ENCODE measurements at places on chromosomes 3 and 15.

DNA sequence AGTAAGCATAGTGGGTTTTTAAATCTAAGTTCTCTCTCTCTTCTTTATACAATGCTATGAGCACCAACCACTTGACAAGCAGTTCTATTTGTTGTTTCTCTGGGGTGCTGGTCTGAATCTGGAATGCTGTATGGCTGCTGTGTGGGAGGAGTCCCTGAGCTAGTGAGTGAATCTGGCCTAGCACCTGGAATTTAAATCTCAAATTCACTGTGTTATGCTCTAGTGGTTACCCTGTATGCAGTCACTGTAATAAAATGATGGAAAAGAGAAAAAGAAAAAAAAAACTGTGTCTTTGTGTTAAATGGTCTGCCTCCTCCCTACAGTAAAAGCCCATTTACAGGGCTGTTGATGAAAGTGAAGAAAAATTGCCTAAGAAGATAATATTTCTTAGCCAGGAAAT lies 155.0 kb downstream of the ATP8B4 start:
- no peak for DNase-seq

DNA sequence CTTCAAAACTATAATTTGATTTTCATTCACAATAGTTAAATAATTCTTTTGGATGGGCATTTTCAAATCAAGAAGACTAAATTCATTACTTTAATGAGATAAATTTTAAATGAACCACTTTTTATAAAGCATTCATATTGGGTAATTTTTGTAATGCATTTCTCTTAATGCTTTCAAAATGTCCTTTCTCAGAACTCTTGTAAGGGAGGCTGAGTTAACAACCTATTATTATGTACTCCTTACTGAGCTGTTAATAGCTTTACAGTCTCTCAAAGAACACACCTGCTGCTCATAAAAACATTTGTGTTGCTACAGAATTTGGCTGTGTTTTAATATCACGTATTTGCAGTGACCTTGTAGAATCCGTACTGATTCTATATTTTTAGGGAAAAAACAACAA lies 334.0 kb upstream of the ARL6 start:
- DNase-seq: peak; percentile 83

- DNase-seq: no peak
These were observed 82.7 kb downstream of the SLC25A26 start for GRCh38 chr3:66303491-66303901.

DNA sequence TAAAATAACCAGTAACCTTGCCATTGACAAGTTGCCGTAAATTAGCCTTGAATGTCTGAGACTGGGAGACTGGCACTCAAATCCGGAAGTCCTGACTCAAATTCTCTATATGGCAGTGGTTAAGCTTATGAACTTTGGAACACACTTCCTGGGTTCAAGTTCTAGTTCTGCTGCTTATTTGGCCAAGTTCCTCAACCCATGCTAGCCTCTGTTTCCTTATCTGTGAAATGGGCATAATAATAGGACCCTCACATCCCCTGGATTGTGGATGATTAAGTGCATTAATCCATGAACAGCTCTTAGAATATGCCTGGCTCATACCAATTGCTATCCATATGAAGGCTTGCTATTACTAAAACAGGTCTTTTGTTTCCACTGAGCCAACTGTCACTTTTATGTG lies 311.5 kb downstream of the EDEM1 start:
- no peak for DNase-seq

DNA sequence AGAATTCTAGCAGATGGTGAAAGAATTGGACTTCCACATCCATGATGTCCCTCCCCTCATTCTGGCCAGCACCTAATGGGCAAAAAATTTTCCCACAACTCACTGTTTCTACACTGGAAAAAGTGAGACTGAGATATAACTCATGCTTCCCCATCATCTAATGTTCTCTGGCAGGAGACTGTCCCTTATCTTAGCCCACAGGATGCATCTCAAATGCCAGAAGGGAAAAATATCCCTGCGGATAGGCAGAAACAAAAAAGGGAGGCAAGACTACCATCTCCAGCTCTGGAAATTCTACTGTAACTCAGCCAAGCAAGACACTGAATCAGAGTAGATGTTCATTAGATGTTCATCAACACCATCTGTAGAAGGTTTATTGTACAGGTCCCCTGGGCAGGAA lies 58.6 kb downstream of the DLG1 start:
- no peak for DNase-seq

DNA sequence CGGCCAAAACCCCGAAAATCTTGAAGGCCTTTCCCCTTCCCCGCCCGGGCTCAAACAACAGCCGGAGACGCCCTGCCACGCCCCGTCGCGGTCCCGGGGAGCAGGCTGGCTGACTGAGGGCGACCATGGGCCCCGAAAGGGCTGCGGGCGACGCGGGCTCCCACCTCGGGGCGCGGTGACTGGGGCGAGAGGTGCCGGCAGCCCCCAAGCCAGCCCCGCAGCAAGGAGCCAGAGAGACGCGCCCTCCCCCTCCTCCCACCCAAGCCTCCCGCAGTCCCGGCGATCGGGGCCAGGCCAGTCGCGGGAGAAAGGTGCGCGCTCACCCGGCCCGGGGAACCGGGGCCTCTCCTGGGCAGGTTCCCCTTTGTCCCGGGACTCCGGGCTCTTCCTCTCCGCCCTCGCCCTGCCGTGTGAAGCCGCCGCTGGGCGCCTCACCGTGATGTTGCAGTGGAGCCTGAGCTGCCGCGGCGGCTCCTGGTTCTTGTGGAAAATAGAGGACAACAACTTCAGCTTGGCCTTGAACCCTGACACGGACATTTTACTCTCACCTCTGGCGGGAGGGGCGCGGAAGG lies 30.6 kb upstream of the ZSCAN2 start:
- no peak for DNase-seq

- no peak for DNase-seq
These were observed 520 bp downstream of the ZNF654 start for GRCh38 chr3:88059380-88060170.

- peak; percentile 5 for DNase-seq
These were observed 334.1 kb downstream of the FHIT start for GRCh38 chr3:60917141-60917540.
